Urinary bladder (tissue), 4 donors: ENCODE measurements at places on chromosomes 6 and 20. TPM values are rescaled to one million over a fixed set of nuclear protein-coding genes. Genes with fewer than 3 reads are reported as not detected.

DNA sequence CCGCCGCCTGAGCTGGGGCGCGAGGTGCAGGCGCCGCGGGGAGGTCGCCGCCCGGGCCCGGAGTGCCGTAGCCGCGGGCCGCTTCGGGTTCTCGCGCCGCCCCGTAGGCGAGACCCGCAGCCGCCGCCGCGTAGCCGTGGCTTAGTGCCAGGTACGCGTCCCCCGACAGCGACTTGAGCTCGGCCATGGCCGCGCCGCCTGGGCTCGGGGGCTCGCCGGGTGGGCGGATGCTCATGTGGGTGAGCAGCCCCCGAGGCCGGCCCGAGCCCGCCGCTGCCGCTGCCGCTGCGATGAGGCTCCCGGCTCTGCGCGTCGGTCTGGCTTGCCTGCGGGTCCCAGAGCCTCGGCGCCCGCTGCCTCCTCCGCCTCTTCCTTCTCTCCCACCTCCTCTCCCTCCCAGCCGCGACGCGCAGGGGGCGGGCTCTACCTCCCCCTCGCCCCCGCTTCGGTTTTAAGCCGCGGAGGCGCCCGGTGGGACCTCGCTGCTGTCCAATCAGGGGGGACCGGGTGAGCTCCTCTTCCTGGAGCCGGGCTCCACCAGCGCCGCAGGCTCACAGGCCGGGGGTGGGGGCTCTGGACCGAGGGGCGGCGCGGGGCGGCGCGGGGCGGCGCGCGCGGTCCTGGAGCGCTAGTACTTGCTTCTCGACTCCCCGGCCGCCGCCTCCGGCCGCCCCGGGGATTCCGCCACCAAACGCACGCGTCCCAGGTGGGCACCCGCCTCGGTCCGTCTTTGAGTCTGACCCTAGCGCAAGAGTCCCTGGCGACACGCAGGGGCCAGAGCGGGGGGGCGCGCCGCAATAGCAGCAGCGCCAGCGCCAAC lies at the start of gene BHLHE23:
Gene BHLHE23, minus strand, starts transcription at position 425 of the 820 bp plus-strand sequence. Its CDS starts 190 bp downstream, at position 235.
- DNase-seq, result no peak

FOXS1 gene
- 1.7 TPM for polyA plus RNA-seq

GRCh38 chr20:44616604-44616964 lies 34.2 kb downstream of the PKIG start:
- no peak for DNase-seq

DNA sequence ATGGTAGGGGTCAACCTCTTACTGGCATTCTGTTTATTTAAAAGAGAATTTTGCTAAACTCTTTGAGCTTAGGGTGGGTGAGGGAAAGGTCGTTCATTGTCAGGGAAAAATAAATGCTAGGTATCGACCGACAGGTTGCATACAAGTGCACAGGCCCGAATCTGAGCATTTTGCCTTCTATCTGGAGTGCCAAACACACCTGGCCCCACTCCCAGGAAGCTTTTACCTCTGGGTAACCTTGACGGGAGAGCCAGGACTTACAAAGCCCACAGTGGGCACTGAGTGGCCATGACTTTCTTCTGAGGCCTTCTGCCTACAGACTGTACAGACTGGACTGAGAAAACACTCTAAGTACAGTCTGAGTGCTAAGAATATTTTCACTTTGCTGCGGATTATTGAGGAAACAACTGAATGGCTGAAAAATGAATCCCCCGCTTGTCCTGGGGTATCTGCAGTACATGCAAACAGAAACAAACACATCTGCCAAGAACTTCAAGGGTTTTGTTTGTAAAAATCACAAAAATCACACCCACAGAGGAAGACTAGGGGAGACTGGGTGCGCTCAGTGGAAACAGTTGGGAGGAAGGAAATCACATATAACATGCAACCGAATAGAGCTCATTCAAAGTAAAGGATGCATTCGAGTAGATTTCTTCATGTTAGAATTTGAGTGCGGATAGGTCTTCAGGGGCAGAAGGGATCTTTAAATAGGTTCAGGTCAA lies 152.8 kb downstream of the NFATC2 start:
- no peak for DNase-seq

DNA sequence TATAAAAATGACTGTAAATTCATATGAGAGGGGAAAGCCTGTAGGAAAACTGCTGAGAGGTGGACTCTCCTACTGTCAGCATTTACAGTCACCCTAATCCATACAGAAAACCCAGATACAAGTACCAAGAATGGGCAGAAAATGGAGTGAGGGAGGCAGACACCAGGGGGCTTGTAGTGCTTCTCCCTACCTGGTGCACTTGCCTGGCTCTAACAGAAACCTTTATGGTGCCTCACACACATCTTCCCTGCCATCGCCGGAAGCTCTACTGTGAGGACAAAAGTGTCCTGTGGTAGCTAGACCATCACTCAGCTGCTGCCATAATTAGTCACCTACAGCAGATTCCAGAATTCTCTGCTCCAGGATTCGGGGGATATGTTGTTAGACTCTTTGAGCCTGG lies 441.3 kb downstream of the TFAP2B start:
- DNase-seq, result no peak
